Endodermal cell (in vitro differentiated cells): ENCODE measurements at places on chromosomes 13 and 19. TPM values are rescaled to one million over a fixed set of nuclear protein-coding genes. Genes with fewer than 3 reads are reported as not detected.

GRCh38 chr13:98835156-98835555, 82.7 kb upstream of the SLC15A1 start:
- no peak overlapping the region for H3K4me3 ChIP-seq
- no peak overlapping the region for H3K27ac ChIP-seq
- H3K27me3 ChIP-seq, result no peaks in the 10 kb centered on the region
- DNase-seq, result no peak
- no peaks in the 10 kb centered on the region for H3K36me3 ChIP-seq

GRCh38 chr19:35755550-35756376, 1.1 kb downstream of the HSPB6 start:
- H3K27me3 ChIP-seq, result peaks cover 7% of the 10 kb centered on the region
- peak; percentile 60 for DNase-seq
- H3K36me3 ChIP-seq, result peaks cover 13% of the 10 kb centered on the region
- H3K27ac ChIP-seq, result no peak overlapping the region

ZNF69 gene
- total RNA-seq, result 15.4 to 28.8 TPM (median 28.2 TPM) in 3 replicates

GRCh38 chr19:51735759-51736449, 12.1 kb upstream of the HAS1 start:
- no peak for DNase-seq
- no peak overlapping the region for H3K4me3 ChIP-seq

GRCh38 chr13:105121221-105121620, 1414.2 kb downstream of the EFNB2 start:
- no peak for DNase-seq
- no peak overlapping the region for H3K4me3 ChIP-seq
- H3K27me3 ChIP-seq, result no peaks in the 10 kb centered on the region
- no peak overlapping the region for H3K27ac ChIP-seq
- H3K36me3 ChIP-seq, result no peaks in the 10 kb centered on the region
